ENCODE measurements at places on chromosomes 6 and 20. TPM values are rescaled to one million over a fixed set of nuclear protein-coding genes. Genes with fewer than 3 reads are reported as not detected.

GRCh38 chr6:85449388-85449817 is 480 bp upstream of the NT5E start:
- no peak for DNase-seq

- DNase-seq, result no peak
These were observed 80.3 kb downstream of the ZDHHC14 start for GRCh38 chr6:157461000-157461915.

GRCh38 chr6:111105578-111105977 is 18.3 kb downstream of the SLC16A10 start:
- peak; percentile 87 for DNase-seq

DNA sequence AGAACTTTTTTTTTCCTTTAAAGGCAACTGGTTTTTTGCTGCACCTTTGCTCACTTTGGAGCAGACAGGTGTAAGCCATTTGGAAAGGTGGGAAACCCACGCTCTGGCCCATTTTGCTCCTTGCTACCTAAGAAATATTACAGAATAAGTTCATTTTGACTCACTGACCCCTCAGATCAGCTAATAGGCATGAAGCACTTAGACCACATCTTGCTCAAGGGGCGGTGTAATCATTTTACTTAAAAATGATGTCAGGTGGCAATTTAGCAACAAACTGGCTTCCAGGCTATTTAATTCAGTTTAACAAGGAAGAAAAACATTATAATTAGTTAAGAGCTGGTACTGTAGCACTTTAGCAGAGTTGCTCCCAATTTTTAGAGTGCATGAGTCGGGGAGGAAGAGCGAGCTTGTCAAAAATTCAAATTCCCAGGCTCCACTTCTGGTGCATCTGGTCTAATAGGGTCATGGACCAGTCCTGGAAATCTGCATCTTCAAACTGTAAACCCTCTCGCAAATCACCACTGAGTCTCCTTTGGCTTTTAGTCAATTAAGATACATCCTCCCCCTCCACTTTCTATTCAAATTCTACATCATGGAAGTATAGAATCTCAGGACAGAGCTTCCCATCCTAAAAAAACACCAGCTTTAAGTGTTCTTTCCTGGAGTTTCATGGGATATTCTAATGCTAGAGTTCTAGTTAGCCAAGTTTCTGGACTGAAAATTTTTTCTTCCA is 38.2 kb downstream of the JAG1 start:
- no peak for DNase-seq

DNA sequence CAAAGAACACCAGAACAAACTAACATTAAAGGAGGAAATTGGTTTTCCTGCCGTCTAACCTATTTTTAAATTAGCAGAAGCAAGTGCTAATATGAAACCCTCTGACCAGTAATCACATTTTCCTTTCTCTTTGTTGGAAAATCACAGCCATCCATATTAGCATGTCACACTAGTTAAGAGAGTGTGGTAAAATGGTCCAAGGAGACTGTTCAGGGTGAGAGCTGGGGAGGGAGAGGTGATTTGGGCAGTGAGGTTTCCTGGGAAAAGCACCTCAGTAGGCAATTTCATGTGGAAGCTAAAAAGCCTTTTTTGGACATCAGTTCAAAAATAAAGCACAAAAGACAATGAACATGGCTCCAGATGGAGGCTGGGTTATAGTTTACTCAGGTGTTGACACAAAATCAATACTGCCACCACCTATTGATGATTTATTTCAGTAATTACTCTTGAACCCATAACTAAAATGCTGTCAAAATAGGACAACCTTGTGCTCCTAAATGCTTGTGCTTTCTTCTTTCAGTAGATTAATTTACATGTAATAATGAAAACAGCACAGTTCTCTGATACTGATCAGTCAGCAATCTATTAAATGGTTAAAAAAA is 333.2 kb downstream of the SAMD5 start:
- DNase-seq, result no peak

DNA sequence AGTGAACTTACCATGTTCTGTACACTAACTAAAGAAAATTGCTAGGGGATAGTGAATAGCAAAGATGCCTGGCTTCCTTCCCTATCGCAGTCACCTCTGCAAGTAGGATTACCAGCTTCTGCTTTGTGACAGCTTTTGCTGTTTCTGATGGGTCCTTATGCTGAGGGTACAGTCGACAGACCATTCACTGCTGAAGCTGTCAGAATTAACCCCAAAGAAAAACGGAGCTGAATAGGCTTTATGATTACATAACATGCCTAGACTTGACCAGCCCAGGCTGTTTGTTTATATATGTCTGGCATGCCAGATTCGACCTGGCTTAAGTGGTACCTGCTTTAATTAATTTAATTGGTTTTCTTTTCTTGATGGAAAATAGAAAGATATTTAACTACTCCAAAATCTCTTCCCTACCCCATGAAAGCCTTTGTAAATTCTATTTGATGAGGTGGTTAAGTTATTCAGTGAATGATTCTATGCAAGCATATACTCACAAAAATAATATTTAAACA is 21.7 kb upstream of the PRELID3B start:
- DNase-seq, result no peak

DNA sequence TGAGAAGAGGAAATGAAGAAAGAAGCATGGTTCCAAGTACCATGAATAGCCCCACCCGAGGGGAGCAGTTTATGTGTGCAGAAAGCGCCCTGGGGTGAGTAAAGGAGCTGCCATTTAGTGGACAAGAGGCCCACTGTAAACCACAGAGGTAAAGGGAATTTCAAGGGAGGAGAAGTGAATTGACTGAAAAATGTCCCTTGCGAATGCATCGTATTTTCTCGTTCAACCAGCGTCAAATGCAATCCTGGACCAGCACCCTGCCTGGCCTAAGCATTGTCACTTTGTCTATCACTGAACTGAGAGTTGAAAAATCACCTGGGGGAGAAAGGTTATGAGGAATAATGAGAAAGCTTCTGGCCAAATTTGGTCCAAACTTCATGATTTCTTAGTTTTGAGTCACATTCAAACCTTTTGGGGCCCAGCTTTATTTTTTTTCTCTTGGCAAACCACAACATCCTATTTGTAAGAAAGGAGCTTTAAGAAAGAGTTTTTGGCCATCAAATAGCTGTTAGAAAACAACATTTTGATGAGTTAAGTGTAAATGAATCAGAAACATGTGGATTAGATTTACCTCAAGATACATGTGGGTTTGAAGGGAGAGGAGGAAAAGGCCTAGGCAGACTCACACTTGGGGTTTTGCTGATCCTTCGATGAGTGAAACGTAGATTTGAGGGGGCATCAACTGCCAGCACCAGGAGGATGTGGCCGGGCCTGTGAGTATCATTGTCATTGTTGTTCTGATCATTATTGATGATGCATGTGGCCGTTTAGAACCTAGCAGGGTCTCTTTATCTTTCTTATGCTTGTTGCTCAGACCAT is 214.0 kb downstream of the CLIC5 start:
- no peak for DNase-seq

- no peak for DNase-seq
These were observed 234.4 kb downstream of the SIM1 start for GRCh38 chr6:100230115-100230952.

DNA sequence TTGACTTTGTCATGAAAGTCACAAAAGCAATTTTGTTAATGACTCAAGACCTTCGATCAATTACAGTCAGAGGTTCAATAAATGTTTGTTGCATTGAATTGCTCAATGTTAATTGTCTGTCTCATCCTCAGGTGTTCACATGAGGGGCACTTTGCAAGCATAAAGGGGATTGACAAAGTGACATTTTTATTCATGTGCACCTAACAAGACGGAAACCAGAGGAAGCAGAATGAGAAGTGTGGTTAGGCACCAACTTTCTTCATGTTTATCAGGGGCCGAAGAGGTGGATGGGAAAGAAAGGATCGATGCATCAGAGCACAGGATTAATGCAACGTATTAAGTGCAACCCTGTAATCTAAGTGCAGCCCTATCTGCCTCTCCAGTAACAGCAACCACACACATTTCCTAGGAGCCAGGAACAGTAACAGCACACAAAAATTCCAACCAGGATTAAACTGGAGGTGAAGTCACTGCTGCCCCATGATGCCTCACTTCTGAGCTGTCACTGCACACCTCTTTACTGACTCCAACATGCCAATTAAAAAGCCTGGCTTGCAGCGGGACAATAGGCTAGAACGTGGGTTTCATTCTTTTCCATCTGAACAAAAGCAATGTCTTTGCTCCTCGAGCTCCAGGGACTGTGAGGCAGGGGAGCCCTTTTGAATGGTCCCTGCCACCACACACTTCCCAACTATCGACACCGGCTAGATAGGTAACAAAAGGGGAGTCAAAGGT is 262.7 kb downstream of the CD83 start:
- DNase-seq, result no peak

DNA sequence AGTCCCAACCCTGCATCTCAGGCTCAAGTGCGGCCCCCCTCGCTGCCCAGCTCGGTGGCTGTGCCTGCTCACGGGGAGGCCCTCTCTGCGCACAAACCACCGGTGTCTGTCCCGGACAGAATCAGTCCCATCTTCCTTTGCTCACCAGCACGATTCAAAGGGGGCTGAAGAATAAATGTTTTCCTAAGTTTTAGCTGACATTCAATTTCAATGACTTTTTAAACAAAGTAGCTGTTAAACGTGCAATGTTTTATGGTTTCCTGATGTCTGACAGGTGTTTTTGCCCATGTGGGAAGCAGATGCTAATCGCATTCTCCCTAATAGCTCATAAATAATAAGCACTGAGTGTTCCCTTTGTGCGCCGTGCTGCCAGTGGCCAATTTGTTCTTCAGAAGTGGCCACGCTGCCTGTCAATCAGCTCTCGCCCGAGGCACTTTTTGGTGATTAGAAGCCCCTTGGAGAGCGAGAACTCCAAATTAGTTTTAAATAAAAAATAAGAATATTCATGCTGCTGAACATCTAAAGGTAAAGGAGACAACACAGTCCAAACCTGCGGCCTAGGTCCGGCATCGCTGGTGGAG is 26.3 kb downstream of the BHLHE23 start:
- no peak for DNase-seq

- DNase-seq, result no peak
These were observed 14.3 kb upstream of the RBM39 start for GRCh38 chr20:35756404-35756803.

GRCh38 chr20:16615199-16615598 is 42.0 kb upstream of the KIF16B start:
- DNase-seq, result no peak

DNA sequence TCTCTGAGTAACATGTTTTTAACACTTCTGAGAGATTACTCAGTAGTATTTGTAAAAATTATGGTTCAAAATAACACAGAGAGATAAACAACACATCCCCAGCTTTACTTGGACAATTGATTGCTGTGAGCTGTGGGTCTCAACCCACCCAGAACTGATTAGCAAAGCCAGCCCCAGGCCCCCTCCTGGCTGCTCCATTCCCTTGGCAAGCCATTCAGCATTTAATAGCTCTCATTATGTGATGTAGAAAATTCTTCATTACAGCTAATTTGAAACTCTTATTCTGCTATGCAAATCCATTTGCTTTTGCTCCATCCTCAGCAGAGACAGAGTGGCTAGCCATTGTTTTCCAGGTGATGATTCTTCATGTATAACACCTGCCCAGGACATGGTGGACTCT is 16.6 kb upstream of the SIRT5 start:
- no peak for DNase-seq

- DNase-seq, result no peak
These were observed 163.0 kb upstream of the CST7 start for GRCh38 chr20:24786111-24786495.

BPIFB2 gene
- total RNA-seq, result not detected

LGSN gene
- not detected for total RNA-seq

RIPPLY2 gene
- 0.28 TPM for total RNA-seq

Measured in pancreas (tissue), 10 donors.